ENCODE measurements at places on chromosomes 1 and 21. TPM values are rescaled to one million over a fixed set of nuclear protein-coding genes. Genes with fewer than 3 reads are reported as not detected.
A peak's percentile ranks its signal among the peaks of the same experiment; 100 is the strongest.

The CA14 gene
- polyA plus RNA-seq = 0.34 TPM

The IVL gene
- 0.03 TPM for polyA plus RNA-seq

The ASCL5 gene
- not detected for polyA plus RNA-seq

DNA sequence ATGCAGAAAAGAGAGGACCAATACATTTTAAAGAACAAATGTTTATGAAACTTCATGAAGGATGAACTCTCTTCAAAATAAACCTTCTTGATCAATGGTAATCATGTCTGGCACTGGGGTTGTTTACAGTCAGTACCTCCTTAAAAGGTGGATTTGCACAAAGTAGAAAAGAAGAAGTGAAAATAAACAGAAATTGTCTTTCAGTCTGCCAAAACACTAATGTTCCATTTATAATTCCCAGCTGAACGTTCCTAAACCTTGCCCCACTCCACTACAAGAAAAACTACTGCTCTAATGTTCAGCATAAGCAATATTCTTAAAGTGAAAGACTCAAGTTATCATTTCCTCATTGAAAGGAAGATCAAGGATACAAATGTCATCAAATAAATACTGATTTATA lies 86.2 kb downstream of the EIF4G3 start:
- no peak overlapping the region for H3K27ac ChIP-seq
- DNase-seq = no peak
- peaks cover 2% of the 10 kb centered on the region for H3K36me3 ChIP-seq

DNA sequence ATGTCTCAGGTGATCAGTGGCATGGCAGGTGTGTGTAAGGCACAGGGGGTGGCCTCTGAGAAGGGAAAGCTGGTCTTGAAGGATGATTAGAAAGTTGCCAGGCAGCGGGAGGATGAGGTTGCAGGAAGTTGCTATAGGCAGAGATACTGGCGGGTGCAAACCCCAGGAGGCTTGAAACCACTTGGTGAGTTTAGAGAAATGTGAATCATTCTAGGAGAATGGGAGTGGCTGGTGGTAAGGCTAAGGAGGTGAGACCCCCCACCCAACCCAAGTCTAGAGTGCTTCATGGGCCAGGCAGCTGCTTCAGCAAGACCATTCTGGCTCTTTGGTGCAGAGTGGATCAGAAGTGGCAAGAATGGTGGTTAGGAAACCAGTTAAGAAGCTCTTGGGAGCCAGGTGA lies 9.0 kb downstream of the SH2D2A start:
- no peak overlapping the region for H3K27ac ChIP-seq
- H3K4me1 ChIP-seq = no peaks in the 10 kb centered on the region
- H3K36me3 ChIP-seq = no peaks in the 10 kb centered on the region

GRCh38 chr1:183416850-183417771 lies 1.1 kb downstream of the NMNAT2 start:
- no peaks in the 10 kb centered on the region for H3K27me3 ChIP-seq
- H3K4me3 ChIP-seq = peak overlapping the region; percentile 32
- H3K36me3 ChIP-seq = no peaks in the 10 kb centered on the region
- no peak overlapping the region for H3K27ac ChIP-seq
- H3K4me1 ChIP-seq = no peaks in the 10 kb centered on the region
- peak; percentile 79 for DNase-seq

Measured in small intestine (tissue), 16 donors.